ENCODE measurements at places on chromosomes 1 and 21.

DNA sequence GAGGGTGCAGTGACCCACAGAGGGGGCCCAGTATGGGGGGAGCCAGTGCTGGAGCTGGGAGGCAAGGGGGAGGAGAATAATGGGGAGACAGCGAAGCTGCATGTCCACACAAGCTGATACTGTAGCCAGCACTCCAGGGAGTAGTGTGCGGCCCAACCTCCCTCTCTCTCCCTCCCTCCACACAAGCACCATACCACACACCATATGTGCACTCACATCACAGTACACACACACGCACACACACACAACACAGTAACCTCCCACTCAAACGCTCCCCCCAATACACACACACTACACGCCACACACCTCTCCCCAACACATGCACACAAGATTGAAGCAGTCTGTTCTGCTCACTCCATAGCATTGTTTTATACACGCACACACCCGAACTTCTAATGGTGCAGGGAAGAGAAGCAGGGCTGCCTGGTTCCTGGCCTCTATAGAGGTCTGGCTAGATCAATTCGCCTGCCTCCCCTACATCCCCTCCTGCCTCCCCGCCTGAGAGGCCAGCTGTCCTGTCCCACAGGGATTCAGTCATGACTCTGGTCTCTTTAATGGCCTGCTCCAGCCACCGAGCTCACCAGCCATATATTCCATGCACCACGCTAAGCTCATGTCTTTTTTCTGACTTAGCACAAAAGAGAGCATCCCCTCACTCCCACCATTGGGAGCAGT is 3.8 kb downstream of the NCDN start:
- no peak for DNase-seq

DNA sequence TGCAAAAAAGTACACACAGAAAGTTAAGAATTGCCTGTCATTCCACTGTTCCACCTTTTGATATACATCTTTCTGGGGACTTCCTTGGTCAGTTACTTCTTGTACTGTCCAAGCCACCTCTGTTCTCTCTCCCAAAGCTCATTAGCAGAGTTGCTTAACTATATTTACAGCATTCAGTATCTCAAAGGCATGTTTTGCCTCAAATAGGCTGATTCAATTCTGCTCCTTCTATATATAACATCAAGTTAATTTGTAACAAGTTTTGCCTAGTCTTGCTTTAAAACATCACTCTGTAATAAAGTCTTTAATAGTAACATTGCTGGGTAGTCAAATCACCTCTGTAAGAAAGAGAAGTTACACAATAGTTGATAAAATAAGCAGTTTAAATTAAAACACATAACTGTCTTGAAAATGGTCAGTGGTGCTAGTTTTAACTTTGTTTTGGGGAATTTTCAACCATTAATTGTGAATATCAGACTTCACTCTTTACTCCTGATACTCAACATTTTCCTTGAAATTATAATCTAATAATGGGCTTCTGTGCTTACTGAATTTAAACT is 35.7 kb downstream of the EDARADD start:
- no peak for DNase-seq

DNA sequence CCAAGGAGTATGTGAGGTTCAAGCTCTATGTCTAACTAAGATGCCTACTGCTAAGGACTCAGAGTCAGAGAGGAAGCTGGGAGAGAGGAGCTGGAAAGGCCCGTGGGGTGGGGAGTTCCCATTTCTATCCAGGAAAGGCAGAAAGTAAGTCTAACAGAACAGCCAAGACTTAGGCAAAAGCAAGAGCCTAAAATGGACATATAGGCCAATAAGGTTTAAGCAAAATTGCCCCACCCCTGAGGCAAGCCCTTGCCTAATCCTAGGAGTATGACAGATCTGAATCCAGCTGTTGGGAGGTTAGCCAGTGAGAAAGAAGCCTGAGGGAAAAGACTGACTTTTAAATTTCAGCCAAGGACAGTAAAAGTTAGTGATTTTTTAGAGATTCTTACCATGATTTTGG is 1.6 kb upstream of the KLHDC9 start:
- no peak for DNase-seq

DNA sequence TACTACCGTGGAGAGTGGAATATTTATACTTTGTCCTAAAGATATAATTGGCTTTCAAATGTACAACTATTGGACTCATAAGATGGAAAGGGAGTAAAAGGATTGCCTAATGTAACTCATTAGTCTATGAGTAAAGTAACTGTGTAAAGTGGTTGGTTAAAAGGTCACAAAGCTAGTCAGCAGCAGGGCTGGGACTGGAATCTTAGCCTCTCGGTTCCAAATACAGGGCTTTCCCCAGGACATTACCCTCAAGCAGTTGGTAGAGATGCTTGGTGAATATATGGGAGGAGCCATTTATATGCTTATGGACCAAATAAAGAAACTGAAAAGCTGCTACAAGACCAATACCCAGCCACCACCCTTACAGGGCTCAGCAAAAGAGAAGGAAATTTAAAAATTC is 283.7 kb downstream of the HLX start:
- DNase-seq, result no peak

DNA sequence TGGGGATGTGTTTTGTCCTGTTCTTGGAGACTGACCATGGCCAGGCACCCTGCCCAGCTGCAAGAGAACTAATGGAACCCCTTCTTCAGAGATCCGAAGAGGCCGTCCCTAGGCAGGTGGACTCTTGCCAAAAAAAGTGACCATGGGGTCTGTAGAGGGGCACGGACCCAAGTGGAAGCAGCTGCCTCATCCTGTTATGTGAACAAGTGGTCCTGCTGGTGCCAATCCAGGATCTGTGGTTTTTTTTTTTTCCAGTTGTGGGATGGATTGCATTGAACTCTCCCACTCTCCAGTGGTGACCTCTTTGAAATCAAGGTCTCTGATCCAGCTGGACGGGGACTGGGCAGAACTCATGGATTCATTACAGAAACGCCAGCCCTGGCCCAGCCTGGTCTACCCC is 71.2 kb downstream of the ARHGEF10L start:
- DNase-seq, result no peak

DNA sequence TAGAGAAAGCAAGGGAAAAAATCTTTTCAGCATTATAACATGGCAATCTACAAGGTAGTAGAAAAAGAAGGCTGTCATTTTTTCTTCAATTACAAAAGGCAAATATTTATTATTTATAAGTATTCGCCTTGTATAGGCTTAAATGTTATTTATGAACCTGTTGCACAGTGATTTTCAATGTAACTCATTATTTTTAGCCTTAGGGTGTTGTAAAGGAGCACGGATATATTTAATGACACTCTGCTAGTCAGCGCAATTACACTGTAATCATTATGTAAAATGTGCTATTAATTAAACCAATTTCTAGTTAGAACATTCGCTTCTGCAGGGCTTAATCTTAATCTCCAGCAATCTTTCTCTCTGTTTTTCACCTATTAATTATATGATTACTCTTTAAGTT is 145.0 kb downstream of the ATG4C start:
- no peak for DNase-seq

DNA sequence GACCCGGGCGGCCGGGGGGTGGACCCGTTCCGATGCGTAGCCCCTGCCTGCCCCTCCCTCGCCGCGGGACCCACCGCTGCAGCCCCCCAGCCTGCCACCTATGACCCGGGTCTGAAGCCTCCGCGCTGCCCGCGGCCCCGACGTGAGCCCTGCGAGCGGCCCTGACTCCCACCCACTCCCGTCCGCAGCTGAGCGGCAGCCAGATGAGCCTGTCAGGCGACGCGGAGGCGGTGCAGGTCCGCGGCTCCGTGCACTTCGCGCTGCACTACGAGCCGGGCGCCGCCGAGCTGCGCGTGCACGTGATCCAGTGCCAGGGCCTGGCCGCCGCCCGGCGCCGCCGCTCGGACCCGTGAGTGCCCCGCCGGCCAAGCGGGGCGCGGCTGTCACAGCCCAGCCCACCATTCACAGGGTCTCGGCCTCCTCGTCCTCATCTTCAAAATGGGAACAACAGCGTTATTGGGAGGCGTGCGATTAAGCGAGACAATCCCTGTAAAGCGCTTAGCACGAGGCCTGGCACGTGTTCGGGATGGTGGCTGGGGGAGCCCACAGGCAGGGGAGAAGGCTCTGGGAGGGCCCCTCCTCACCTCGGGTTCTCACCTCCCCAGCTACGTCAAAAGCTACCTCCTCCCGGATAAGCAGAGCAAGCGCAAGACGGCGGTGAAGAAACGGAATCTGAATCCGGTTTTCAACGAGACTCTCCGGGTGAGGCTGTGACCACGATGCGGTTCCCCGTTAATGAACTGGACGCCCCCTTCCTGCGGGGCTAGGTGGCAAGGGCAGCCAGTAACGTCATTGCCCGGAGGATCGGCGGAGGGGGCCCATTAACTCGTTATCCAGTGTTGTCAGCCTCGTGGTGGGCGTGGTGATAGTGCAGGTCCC is 8.2 kb downstream of the SYTL1 start:
- no peak for DNase-seq

- no peak for DNase-seq
Measured at GRCh38 chr1:65388908-65389695, 31.4 kb upstream of the LEPR start.

DNA sequence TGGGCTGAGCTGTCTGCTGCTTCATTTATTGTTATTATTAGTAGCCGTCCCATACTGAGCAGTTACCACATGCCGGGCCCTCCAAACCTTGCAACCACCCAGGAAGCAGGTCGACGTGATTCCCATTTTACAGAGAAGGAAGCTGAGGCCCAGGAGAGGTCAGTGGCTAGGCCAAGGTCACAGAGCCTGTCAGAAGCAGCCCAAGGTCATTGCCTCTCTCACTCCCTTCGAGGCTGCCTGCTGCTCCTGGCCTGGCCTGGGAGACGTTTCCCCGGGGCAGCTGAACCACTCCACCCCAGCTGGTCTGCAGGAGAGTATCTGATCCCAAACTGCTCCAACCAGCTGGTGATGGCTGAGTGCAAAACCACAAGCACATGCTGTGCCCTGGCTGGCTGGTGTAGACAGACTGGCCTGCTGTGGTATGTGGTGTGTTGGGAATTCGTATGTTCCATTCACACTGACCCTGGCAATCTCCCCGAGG is 6.5 kb downstream of the PADI4 start:
- no peak for DNase-seq

GRCh38 chr1:151620286-151620685 is 8.4 kb downstream of the SNX27 start:
- no peak for DNase-seq

DNA sequence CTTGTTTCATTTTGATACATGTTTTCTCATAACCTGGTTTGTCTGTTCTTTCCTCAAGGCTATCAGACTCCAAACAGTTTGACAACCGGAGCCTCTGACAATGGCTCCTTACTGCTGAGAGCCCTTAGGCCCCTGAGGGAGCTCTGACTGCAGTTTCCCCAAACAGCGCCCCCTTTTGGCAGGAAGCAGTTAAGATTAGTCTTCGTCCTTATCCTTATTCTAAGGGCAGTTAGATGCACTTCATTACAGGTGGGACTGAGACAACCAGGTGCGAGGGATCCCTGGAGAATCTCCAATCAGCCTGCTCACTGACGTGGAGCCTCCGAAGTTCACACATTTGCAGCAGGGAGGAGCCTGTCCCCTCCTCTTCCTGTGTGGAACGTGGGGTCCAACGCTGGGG is 393.1 kb downstream of the BRINP3 start:
- no peak for DNase-seq

DNA sequence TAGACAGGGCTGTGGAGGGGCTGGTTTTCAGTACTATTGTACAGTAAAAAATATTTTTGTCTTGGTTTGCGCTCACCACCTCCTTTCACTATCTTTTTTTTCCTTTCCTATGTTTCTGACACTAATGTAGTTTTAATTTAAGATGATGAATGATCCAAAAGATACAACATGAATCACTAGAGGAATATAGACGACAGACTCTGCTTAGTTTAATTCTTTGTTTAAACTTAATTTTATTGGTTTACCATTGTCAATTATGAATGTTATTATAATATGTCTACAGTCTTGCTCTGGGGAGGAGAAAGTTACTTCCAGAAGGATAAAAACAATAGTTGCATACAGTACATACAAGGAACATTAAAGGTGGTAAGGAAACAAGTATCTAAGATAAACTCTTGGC is 682.4 kb upstream of the ADGRL4 start:
- no peak for DNase-seq

- DNase-seq, result no peak
Measured at GRCh38 chr21:33849834-33850233, 65.8 kb downstream of the ATP5PO start.

GRCh38 chr1:24632832-24633175 is 10.3 kb upstream of the SRRM1 start:
- no peak for DNase-seq

- DNase-seq, result no peak
Measured at GRCh38 chr21:28781602-28782276, 210.9 kb downstream of the LTN1 start.

DNA sequence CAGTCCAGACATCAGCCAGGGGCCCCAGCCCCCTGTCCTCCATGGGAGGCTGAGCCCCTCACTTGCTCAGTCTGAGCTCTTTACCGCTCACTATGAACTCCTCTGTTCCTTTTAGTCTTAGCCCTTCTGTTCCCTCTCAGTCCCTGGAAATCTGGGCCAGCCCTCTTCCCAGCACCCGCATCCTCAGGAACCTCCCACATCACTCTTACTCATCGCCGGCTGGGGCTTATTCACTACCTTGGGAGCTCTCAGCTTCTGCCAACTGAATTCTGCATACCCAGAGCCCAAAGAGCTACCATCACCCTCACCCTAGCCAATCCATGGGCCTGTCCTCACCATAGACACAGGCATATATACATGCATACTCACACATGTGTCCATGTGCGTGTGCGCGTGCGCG is 11.5 kb downstream of the KNCN start:
- no peak for DNase-seq

- DNase-seq, result no peak
Measured at GRCh38 chr1:237814319-237814924, 76.3 kb downstream of the ZP4 start.

- no peak for DNase-seq
Measured at GRCh38 chr21:27033471-27033870, 66.6 kb upstream of the ADAMTS5 start.

- DNase-seq, result no peak
Measured at GRCh38 chr1:50779801-50780200, 180.3 kb downstream of the FAF1 start.

DNA sequence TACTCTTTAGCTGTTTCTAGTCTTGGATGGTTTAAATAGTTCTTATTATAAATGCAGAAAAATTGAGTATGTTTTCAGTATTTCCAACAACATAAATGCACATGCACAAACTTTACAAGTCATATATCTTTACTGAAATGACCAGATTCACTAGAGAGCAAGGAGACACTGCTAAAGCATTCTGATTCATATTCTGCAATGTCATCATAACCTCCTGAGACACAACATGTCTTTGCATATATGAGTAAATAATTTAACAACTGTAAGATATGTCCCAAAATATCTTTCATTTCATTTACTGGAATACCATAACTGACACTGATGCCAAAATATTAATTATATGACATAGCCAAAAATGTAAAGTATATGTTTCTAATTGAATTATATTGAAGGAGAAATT is 16.8 kb upstream of the SAMSN1 start:
- DNase-seq, result no peak

DNA sequence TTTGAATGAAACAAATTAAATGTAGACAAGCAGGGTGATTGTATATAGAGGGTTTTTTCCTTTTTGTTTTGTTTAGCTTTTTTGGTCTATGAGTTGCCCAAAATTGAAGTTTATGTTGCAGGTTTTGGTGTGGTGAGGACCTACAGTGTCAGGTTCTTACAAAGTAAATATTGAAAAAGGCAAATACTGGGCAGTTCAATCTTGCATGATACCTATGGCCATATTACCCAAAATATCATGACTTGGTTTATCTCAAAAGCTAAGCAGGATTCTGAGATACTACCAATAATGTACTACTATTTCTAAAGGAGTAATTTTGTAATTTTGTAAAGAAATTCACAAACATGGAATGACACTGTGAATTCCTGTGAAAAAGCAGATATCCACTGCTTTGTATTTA is 1.8 kb downstream of the DNAJB4 start:
- no peak for DNase-seq

GRCh38 chr1:244654108-244655038 is 1.4 kb downstream of the DESI2 start:
- DNase-seq, result no peak
